ENCODE measurements at places on chromosomes 6 and 20.

DNA sequence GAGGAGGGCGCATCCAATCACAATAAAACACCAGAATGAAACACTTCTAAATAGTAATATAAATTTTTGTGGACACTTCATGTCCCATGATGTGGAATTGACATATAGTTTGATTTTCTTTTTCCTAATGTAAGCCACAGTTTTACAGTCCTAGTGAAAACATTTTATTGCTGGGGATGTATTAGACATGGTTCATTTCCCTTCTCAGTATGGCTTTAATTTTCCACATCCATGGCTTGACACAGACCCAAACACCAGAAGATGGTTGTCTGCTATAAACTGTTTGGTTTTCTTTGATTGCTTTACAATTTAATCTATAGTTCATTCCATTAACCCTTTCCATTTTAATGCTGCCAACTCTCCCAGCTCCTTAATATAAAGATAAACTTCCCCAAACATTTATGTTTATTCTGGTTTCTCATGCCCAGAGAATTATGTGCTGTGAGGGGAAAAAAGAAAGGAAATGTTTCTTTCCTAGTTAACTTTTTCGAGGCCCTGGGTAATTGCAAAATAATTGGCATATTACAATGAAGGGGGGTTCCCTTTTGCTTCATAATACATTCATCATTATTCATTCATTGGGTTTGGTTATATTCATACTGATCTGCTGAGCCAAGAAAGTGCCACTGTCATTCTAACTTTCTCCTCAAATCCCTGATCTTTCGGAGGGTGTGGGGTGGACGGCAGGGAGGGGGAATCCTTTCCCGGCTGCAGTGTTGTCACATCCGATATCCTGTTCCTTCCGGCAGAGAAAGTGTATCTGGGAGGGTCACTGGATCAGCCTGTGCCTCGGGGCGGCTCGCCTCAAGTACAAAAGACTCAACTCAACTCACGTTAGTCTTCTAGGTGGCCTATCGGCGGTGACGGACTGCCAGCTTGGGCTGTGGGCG lies 127.6 kb upstream of the TFAP2D start:
- no peak for DNase-seq

DNA sequence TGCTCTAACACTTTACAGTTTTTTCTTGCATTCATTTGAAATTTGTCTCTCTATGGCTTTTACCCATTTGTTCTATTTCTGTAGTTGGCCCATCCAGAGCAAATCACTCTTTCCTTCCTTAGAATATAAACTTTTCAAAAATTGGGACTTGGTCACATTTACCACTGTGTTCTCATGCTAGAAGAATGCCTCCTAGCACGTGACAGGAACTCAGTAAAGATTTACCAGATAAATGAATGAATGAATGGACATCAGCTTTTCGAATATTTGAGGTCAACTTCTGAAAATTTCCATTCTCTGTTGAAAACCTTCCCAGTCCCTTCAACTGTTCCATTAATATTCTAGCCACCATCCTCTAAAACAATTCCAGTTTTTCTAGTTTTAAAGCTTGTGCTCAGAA lies 294.5 kb downstream of the CD83 start:
- DNase-seq, result no peak

GRCh38 chr6:163786995-163787671 lies 372.6 kb downstream of the QKI start:
- no peak for DNase-seq

DNA sequence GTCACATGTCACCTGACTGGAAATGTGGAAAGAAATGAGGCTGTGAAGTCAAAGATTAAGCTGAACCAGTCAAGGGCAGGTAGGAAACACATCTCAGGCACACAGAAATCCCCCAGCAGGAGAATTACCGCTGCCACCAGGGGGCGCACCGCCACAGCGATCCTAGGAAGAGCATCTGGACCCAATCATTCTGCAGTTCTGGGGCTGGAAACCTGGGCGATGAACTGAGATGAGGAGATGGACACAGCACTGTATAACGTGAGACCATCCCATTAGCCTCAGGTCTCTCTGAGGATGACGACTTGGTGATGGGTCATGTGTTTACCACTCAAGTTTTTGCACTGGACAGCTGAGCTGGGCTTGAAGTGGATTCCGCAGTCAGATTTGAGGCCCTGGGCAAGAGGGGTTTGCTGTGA lies 6.5 kb upstream of the SLC24A3 start:
- peak; percentile 20 for DNase-seq

- DNase-seq, result no peak
These were observed 50.8 kb upstream of the BEND6 start for GRCh38 chr6:56904068-56904467.

DNA sequence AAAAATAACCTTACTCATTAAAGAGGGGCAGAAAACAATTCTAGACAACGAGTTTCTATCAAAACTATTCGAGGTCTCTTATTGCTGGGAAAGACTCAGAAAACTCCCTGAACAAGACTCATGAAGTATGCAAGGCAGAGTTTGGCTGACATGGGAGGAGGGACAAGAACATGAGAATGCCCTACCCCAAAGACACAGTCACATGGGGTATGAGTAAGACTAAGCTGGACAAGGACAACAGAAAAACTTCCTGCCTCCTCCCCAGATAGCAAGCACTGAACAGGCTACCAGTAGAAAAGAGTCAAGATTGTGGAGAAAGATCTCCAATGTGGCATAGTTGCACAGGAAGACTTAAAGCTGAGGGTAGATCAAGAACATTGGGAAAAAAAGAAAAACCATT lies 39.7 kb upstream of the PHIP start:
- no peak for DNase-seq

GRCh38 chr6:80932359-80932758 lies 820.1 kb downstream of the TENT5A start:
- no peak for DNase-seq

DNA sequence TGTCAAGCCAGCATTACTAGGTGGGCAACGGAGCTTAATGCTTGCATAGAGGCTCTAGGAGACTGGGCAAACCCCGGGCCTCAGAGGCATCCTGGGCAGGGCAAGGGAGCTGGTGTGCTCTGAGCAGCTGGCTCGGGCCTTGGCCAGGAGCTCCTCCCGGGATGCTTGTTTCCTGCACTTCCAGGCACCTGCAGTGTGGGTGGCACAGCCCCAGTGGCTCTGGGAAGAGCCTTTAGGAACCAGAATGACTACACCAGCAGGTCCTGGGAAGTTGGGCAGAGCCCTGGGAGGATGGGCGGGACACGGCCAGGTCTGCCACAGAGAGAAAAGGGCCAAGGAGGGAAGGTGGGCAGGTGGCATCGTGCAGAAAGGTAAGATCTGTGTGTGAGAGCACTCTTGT lies 80.4 kb upstream of the CD93 start:
- DNase-seq, result no peak

DNA sequence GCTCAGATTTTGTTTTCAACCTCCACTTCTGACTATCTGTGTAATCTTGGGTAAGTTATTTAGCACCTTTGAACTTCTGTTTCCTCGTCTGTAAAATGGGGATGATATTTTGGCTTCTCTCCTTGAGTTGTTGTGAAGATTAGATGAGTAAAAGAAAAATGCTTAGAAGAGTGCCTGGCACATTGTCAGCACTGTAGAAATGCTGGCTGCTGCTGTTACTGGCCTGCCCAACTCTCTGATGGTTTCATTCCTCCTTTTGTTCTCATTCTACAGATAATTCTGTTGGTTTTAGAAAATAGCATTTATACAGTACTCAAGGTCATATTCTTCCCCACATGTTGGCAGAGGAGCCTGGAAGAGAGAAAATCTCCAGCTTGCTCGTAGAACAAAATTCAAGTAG lies 547.2 kb upstream of the JAG1 start:
- DNase-seq, result no peak

DNA sequence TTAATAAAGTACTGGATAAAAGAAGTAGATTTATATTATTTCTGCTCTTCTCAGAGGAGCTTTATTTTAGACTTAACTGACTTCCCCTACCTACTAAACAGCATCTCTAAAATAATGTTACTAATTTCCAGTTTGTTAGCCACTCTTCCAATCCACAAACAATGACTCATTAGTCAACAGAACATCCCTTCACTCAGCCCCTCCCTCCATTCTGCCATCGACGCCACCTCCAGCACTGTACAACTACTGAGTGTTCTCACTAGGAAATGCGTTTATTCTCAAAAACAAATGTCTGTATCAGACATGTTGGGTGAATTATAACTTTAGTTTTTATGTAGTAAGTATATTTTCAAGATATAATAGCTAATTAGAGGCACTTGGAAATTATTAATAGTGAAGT lies 427.0 kb downstream of the EYS start:
- no peak for DNase-seq

GRCh38 chr6:43076464-43077332 lies 584 bp downstream of the PTK7 start:
- DNase-seq, result no peak

DNA sequence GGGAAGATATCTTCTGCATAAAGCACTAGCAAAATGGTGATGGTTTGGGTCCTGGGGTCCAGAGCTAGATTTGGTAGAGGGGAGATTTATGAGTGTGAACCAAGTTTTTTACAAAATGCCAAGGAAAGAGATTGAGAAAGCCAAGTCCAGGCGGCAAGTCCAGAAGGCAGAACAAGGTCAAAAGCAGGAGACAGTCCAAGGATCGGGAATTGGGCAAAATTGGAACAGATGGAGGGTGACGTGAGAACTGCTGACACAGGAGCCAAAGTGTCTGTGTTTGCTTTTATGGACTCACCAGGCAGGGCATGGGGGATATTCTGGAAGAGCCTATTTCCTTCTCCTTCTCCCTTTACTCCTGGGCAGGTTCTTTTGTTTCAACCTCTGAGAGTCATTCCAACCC lies 4.1 kb downstream of the NHLRC1 start:
- DNase-seq, result no peak

DNA sequence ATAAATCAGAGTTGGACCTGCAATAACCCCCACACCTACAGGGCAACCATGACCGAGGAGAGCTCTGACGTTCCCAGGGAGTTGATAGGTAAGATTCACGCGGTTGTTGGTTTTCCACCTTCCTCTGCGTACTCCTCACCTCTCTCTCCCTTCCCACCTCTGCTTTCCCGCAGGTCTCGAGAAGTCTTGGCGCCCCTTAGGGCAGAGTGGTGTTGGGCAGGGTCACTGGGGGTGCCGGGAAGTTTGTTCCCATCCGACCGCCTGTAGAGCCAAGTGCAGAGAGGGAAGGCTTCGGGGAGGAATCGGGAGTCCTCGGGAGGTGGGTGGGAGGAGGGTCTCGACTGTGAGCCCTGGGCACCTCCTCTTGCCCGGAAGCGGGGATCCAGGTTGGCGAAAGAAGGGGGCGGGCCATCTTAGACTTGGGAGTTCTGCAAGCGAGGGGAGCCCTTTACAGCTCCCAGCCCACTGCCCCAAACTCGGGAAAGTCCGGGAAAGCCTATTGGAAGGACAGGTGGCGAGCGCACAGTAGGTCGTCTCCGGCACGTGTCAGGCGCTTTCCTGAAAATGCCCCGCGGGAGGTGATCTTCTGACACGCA lies 672 bp downstream of the CARMIL1 start:
- no peak for DNase-seq

- DNase-seq, result peak; percentile 49
These were observed 1.1 kb downstream of the SPTLC3 start for GRCh38 chr20:13009682-13010406.

DNA sequence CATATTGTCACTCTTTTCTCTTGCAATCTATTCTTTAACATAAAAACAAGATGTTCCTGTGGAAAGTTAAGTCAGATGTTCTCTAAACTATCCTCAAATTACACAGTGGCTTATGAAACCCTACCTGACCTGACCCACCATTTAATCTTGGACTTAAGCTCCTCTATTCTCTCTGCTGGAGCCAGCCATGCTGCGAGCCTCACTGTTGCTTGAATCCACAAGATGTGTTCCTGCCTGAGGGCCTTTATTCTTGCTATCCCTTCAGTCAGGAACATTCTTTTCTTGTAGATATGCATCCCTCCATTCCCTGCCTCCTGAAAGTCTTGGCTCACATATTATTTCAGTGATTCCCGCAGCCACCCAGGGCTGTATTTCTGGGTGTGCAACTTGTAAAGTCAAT lies 283.2 kb downstream of the EPHA7 start:
- no peak for DNase-seq

GRCh38 chr6:46733341-46733801 lies 1.8 kb downstream of the PLA2G7 start:
- DNase-seq, result no peak

DNA sequence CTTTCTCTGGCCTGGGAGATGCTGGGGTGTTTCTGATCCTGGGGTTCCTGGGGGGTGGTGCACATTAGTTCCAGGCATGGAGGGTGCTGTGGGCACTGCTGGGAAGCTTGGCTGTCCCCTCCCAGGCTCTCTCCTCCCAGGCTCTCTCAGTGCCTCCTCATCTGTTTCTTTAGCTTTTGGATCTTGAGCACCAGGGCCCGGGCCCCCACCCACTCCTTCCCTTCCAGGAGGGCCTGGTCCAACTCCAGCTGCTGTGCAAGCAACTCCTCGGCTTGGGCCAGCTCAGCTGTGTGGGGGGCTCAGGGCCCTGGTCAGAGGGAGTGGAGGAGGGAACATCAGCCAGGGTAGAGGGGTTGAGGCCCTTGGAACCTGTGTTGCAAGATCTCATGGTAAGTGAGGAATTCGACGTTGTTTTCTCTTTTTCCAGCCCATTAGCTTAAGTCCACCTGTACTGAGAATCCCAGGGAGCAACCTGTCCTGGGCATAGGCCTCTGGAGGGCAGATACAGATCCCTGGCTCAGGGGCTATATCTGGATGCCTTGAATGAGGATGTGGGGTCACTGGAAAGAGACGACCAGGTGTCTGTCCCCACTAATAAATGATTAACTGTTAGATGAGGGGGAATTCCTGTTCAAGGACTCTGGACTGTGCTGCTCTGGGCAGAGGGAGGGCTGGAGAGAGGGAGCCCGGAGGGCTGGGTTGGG lies 34.5 kb upstream of the HLA-A start:
- no peak for DNase-seq

GRCh38 chr6:43801495-43802181 lies 31.6 kb downstream of the VEGFA start:
- DNase-seq, result no peak

- DNase-seq, result no peak
These were observed 8.8 kb downstream of the SRPK1 start for GRCh38 chr6:35911871-35912653.

DNA sequence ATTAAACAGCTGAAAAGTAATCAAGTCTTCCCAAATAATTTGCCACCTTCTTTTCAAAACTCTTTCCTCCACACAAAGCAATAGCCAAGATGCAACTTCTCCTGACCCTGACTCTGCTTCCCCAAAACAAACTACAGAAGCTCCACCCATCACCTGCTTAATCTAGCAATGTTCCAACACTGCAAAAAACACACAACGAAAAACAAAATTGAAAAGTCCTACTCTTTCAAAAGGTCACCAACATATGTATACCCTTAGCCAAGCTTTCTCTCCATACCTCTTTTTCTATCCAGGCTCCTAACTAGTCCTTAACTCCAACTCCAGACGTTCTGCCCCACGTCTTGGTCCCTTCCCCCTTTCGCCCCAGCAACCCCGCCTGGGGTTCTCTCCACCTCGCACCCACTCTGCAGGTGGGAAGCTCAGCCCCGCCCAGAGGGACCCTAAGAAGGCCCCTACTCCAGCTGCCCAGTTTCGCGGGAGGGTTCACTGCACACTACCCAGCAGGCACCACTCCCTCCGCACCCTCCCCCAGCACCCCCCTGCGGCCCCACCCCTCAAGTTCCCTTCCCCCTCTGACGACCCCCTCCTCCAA lies 717 bp downstream of the CSNK2A1 start:
- peak; percentile 27 for DNase-seq

GRCh38 chr6:169221264-169221663 lies 32.4 kb downstream of the THBS2 start:
- no peak for DNase-seq

Data from right renal pelvis (tissue), 4 donors.